ENCODE measurements at places on chromosomes 11 and 22.

- DNase-seq, result no peak
Observed at GRCh38 chr11:80031014-80031600, 590.3 kb upstream of the TENM4 start.

GRCh38 chr11:34245041-34245440 is 112.8 kb downstream of the ABTB2 start:
- DNase-seq, result peak; percentile 65

DNA sequence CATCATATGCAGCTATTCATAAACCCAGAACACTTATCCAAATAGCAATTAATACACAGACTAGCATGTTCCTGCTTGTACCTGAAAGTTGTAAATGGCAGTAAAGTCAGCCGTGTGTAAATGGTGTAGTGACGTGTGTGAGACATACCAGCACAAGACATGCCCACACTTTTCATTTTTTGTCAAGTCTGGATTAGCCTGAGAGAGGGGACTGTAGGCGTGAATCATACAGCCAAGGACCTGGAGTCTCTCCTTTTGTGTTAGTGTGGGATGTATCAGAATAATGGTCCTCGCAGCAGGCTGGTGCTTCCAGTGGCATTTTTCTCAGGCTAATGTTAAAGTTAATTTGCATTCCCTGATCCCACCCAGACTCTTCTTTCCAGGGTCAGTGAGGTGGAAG is 116.8 kb upstream of the BMAL1 start:
- DNase-seq, result no peak

GRCh38 chr22:37258005-37258752 is 14.1 kb upstream of the RAC2 start:
- no peak for DNase-seq

- peak; percentile 47 for DNase-seq
Observed at GRCh38 chr11:35010654-35011053, 94.2 kb downstream of the PDHX start.

- DNase-seq, result peak; percentile 31
Observed at GRCh38 chr11:112042161-112042960, 17.2 kb downstream of the DLAT start.

DNA sequence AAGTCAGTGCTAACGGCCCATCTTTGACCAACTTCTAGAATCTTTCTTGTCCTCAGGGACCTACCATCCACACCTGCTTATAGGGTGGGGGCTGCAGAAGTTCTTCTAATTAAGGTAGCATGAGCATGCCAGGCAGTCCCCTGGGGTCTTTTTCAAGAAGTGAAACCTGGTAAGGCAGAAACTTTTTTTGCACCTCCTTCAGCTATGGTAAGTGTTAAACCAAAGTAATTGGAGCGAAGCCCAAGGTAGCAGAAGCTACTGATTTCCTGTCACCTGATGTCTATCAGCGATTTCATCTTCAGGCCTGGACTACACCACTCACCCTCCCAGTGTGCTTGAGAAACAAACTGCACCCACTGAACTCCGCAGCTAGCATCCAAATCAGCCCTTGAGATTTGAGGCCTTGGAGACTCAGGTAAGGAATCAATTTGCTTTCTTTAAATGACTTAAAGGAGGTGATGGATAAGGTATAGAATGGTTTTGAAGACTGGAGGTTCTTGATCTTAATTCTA is at the start of gene MS4A1:
TSS of gene MS4A1 (plus strand) at position 317 of the 512 bp plus-strand sequence. CDS start 6,528 bp downstream, outside the sequence.
- DNase-seq, result no peak

DNA sequence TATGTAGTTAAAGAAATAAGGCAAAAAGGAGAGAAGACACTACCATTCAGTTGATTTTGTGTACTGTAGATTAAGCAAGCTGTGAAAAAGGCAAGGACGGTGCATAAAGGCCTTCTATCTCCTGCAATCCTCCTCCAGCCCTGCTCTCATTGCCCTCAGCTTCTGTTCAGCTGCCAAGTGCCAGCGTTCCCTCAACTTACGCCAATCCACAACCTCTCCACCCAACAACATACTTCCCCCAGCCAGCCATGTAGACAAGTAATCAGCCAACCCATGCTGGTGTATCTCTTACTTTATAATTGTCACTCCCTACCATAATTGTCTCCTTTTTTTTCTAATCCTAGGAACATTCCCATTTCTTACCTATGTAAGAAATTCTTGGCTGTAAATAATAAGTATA is 30.1 kb upstream of the ANO5 start:
- no peak for DNase-seq

GRCh38 chr11:117980280-117980679 is 5.9 kb upstream of the IL10RA start:
- no peak for DNase-seq

GRCh38 chr22:25334162-25334490 is 114.7 kb downstream of the CRYBB2 start:
- DNase-seq, result peak; percentile 85

DNA sequence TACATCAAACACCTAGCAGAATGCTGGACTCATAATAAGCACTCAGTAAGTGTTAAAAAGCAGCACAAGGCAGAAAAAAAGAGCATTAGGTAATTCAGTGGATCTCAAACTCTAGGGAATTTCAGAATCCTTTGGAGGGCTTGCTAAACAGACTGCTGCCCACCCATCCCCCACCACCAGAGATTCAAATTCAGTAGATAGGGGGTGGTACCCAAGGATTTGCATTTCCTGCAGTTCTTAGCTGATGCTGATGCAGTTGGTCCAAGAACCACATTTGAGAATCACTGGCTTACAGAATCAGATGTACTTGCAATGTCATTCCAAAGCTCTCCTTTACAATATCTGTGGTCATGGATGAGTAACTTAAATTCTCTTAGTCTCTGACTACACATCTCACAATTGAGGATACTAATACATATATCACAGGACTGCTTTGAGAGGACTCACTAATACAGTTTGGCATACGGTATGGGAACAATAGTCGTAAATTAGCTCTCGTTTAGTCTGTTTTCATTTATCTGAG is 664.5 kb downstream of the KCNA4 start:
- no peak for DNase-seq

DNA sequence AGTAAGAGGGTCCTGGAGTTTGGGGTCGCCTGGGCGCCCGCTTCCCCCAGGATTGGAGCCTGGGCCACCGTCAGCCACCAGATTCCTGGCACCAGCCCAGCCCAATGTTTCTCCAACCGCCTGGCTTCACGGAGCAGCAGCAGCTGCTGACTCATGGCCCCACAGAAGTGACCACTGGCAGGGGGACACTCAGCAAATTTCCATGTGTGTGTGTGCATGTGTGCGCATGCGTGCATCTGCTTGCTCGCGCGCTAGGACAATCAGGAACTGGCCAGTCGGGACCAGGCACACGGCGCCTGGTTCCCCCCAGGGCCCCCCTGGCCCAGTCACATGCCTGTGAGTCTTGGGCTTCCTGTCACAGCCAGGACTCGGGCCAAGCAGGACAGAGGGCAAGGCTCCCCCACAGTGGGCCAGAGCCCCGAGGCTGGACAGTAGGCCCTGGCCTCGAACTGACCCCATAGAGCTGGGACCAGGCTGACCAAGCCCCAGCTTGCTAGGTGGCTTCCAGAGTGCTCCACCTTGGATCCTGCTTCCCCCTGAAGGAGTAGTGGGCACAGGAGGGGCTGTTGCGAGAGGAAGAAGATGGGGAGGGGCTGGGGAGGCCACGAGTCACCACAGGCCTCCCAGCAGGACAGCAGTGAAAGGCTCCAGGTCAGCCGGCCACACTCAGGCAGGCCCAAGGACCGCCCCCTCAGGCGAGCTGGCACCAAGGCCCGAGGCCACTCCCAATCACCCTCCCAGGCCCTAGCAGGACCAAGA is 3.2 kb downstream of the CTSD start:
- DNase-seq, result no peak

DNA sequence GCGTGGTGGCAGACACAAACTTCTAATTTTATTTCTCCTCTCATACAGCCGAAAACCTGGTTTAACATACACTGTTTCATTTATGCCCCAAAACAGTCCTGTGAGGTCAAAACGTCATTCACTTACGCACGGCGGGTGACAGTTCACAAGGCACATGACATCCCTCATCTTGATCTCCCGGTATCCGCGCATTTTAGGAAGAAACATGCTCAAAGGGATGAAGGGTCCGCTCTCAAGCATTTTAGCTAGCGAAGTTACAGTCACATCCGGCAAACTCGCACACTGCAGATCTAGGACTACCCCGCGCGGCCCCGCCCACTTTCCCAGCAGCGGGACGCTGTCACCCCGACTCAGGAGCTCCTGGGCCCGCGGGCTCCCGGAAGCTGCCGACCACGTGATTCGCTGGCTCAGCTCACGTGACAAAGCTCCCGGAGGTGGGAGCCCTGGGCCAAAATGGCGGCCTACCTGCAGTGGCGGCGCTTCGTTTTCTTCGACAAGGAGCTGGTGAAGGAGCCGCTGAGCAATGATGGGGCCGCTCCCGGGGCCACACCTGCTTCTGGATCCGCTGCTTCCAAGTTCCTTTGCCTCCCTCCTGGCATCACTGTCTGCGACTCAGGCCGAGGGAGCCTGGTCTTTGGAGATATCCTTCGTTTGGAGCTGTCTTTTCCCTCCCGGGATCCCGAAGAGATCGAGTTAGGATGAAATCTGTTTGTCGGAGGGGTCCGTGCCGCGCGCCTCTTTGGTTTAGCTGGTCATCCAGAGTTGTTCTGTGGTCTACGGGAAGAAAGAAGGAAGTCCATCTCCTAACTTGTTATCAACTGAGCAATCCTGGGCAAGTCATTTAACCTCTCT is at the start of gene VPS11:
TSS of gene VPS11 (plus strand) at position 448 of the 852 bp plus-strand sequence. CDS start at position 454, 6 bp downstream.
- DNase-seq, result peak; percentile 99

- DNase-seq, result peak; percentile 59
Observed at GRCh38 chr22:49230194-49230577, 597.5 kb downstream of the BRD1 start.

- DNase-seq, result no peak
Observed at GRCh38 chr11:44904261-44905020, 46.2 kb downstream of the TP53I11 start.

GRCh38 chr11:79708319-79708932 is 267.6 kb upstream of the TENM4 start:
- no peak for DNase-seq

- no peak for DNase-seq
Observed at GRCh38 chr11:96050435-96051182, 126.7 kb upstream of the MTMR2 start.

GRCh38 chr11:8381343-8381742 is 117.7 kb upstream of the LMO1 start:
- DNase-seq, result no peak

DNA sequence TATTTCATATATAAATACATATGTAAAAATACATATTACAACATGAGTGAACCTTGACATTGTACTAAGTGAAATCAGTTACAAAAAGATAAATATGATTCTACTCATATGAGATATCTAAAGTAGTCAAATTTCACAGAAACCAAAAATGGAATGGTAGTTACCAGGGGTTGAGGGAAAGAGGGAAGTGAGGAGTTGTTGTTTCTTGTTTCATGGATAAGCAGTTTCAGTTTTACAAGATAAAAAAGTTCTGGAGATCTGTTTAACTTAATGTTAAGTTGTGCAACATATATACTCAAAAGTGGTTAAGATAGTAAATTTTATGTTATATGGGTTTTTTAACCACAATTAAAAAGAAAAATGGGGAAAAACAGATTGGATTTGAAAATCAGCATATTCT is 107.7 kb downstream of the ELP4 start:
- DNase-seq, result no peak

GRCh38 chr11:30595934-30596333 is 9.8 kb upstream of the MPPED2 start:
- no peak for DNase-seq

- DNase-seq, result no peak
Observed at GRCh38 chr11:57081356-57081755, 92.6 kb downstream of the OR5AK2 start.

DNA sequence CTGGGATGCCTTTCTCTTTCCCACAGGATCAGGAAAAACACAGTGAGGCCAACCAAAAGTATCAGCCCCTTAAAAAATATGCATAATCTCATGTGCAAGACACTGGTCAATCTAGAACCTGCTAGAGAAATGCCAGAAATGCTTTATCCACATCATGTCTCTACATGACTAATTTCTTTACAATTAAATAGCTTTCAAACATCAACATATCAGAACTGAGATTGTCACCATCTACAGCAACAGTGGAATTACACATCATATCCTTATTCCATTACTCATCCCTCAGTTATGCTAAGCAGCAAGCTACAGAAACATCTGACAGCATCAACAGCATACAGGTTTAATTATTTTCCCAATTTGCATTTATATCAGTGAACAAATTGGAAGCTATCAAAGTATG is 78.8 kb downstream of the DDIAS start:
- DNase-seq, result no peak

GRCh38 chr22:46897246-46897623 is 134.8 kb downstream of the TBC1D22A start:
- DNase-seq, result no peak

GRCh38 chr22:48488611-48489511 is 1338.8 kb downstream of the BRD1 start:
- DNase-seq, result no peak

DNA sequence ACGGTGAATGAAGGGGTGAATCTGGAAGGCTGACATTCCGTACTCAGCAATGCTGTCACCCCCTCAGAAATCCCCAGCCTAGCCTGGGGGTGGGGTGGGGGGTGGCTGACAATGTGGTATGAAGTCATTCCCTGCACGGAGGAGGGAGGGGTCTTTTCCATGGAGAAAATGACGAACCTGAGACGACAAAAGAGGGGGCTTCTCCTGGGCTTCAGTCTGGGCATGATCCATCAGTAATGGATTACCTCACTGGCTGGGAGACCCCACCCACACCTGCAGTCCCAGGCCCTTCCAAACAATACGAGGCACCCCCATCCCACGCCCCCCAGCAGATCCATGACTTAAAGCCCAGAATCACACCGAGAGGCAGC is 1.0 kb downstream of the KIAA0930 start:
- DNase-seq, result no peak

- no peak for DNase-seq
Observed at GRCh38 chr11:61173456-61173855, 12.2 kb upstream of the VPS37C start.

GRCh38 chr11:110050201-110050506 is 43.0 kb upstream of the ZC3H12C start:
- no peak for DNase-seq

DNA sequence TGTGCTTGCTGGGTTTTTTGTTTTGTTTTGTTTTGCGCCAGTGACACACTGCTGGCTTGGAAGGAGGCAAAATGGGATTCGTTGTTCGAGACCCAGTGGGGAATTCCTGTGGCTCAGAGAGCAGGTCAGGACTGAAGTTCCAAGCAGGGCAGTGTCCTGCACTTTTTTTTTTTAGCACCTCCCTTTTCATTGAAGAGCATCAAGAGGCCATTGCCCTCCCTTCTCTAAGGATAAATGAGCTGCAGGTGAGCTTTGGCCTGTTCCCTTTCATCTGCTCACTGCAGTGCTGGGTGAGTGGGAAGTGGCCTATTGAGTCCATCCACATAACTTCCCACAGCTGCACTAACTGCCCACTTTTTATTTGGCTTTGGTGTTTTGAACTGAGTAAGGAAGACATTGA is 87.8 kb downstream of the ARHGAP42 start:
- DNase-seq, result no peak

- DNase-seq, result no peak
Observed at GRCh38 chr11:93396316-93396715, 65.8 kb downstream of the DEUP1 start.

GRCh38 chr11:64933935-64934681 is 1.6 kb downstream of the GPHA2 start:
- DNase-seq, result no peak

GRCh38 chr11:64849598-64850356 is 5.3 kb upstream of the CDC42BPG start:
- no peak for DNase-seq
